ENCODE measurements at places on chromosomes 7 and 10. TPM values are rescaled to one million over a fixed set of nuclear protein-coding genes. Genes with fewer than 3 reads are reported as not detected.
A peak's percentile ranks its signal among the peaks of the same experiment; 100 is the strongest.

DNA sequence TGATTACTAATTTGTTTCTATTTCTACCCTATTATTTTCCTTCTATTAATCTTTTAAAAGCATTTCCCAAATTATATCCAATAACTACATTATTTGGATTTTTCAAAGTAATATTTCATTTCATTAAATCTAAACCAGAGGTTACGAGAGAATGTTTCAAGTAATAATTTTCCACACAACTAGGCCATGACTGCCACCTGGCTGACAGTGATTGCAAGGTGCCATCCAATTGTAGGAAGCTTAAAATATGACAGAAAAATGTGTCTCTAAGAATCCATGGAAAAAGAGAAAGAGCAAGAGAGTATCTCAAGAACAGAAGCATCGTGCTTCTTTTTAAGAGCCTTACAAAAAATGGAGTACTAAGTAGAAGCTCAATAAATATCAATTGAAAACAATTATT lies 48.7 kb downstream of the TPK1 start:
- DNase-seq, result no peak

DNA sequence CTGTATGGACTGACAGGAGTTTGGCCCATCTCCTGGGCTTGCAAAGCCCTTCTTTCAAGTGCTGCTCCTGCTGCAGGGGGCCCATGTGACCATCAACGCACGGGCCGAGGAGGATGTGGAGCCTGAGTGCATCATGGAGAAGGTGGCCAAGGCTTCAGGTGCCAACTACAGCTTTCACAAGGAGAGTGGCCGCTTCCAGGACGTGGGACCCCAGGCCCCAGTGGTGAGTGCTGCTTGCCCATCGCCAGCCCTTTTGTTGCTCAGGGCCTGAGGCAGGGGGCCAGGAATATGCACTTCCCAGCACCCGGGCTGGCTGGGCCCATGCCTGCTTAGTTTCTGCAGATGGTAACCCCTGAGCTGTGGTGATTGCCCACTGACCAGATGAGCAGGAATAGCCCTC lies 8.7 kb downstream of the PGAM2 start:
- DNase-seq, result no peak

GRCh38 chr10:44334621-44335184 lies 50.2 kb downstream of the CXCL12 start:
- no peak for DNase-seq

GRCh38 chr7:2934984-2935740 lies 91.1 kb upstream of the GNA12 start:
- peak; percentile 57 for DNase-seq

DNA sequence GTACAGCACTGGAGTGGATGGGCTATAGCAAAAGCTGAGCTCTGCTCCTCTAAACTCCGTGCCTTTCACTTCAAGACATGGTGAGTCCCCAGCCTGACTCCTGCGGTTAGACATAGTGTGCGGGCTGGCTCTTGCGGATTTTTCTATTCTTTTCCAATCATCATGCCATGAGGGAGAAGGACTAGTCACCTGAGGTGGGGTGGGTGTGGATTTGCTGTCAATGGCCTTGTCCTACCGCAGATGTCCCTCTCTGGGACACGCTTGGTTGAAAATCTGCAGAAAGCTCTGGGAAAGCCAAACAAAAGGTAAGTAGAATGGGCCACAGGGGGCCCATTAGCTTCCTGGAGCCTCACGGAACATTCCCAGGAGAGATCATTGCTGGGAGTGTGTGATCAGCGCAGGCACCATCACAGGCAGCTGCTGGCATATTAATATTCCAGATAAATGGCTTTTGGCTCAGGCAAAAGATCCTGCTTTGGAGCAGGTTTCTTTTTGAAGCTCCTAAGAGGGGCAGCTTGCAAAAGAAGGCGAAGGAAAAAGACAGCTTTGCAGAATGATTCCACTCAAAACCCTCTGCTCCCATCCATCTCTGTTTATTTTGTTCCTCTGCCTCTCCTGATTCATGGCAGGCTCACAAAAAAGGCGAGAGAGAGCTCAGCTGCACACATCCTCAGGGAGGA lies 509.0 kb upstream of the ZMIZ1 start:
- no peak for DNase-seq

DNA sequence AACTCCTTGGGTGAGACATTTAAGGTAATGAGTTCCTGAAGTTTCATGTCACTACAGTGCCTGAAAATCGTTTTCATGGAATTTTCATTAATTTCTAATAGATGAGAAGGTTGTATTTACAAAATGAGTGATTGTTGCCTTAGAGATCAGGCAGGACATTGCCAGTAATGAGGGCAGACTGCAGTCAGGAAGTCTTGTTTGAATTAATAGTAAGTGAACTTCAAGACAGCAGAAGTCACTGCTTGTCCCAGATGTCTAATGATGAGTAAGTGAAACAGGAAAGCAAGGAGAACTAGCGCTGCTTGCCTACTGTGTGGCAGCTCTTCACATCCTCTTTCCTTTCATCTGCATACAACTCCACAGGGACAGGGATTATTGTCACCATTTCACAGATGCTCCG lies 237.4 kb downstream of the BAMBI start:
- DNase-seq, result no peak

- no peak for DNase-seq
Measured at GRCh38 chr10:42650374-42650773, 12.0 kb upstream of the ZNF33B start.

- DNase-seq, result no peak
Measured at GRCh38 chr10:34249634-34250033, 565.5 kb downstream of the PARD3 start.

DNA sequence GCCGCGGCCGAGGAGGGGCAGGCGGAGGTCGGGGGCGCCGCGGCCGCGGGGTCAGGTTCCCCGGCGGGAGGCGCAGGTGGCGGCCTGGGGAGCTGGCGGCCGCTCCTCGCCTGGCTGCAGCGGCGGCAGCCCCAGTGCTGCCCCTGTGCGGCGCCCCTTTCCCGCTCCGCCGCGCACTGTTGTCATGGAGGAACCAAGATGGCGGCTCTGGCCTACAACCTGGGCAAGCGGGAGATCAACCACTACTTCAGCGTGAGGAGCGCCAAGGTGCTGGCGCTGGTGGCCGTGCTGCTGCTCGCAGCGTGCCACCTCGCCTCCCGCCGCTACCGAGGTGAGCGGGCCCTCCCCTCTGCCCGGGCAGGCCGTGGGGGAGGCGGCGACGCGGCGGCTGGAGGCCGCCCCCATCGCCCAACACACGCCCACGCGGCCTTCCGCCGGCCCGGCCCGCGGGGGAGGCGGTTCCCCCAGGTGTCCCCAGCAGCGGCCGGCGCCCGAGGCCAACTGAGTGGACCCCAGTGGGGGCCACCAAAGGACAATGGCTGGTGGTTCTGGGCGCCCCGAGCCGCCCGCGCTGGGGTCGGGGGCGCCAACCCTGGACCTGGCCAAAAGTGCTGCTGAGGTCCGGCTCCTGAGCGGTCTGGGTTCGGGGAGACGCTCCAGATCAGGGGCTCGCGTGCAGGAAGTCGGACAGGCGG lies 425 bp downstream of the CASD1 start:
- DNase-seq, result peak; percentile 91

DNA sequence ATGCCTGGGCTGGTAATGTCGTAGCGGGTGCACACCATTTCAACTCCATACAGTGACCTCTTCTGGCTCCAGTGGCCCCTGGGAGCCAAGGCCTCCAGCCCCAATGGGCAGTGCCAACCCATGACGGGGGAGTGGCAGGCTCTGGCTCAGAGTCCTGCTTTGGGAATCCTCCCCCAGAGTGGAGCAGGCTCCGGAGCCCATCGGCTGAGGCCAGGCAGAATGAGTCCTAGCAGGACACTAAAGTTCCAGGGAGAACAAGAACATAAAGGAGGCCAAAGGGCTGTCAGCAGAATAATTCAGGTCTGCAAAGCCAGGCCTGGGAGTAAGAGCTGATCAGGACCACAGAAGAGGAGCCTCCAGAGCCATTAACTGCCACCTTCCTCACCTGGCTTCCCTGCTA lies 33.3 kb downstream of the LBX1 start:
- no peak for DNase-seq

- DNase-seq, result no peak
Measured at GRCh38 chr7:2719007-2719406, 31.0 kb downstream of the AMZ1 start.

GRCh38 chr7:135320268-135320667 lies 86.6 kb downstream of the STRA8 start:
- no peak for DNase-seq

DNA sequence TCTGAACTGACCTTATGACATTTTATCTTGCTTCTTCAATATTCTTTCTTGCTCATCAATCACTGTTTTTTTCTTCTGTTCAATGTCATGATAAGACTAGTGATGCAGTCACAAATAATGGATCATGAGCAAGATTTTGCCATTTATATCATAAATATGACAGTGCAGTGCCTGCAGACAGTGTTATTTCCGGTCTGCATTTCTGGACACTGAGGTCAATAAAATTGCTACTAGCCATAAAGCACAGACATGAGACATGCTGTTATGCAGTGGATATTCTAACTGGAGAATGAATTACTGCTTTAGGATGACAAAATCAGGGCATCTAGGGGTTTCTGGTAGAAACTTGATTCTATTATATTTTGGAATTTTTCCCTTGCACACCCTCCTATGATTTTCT lies 1509.7 kb upstream of the LRRTM3 start:
- no peak for DNase-seq

DNA sequence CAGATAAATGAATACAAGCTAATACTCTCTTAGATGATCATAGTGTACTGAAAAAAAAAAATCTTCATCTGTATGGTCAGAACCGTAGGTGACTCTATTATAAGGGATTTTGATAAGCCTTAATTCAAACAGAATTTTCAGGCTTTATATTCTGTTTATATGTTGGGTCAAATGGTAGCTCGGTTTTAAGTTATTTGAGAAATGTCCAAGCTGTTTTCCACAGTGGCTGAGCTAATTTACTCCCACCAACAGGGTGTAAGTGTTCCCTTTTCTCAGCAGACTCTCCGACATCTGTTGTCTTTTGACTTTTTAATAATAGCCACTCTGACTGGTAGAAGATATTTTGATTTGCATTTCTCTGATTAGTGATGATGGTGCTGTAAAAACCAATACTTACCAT lies 328.8 kb upstream of the MAGI2 start:
- no peak for DNase-seq

- DNase-seq, result no peak
Measured at GRCh38 chr10:35887685-35888084, 245.6 kb upstream of the FZD8 start.

DNA sequence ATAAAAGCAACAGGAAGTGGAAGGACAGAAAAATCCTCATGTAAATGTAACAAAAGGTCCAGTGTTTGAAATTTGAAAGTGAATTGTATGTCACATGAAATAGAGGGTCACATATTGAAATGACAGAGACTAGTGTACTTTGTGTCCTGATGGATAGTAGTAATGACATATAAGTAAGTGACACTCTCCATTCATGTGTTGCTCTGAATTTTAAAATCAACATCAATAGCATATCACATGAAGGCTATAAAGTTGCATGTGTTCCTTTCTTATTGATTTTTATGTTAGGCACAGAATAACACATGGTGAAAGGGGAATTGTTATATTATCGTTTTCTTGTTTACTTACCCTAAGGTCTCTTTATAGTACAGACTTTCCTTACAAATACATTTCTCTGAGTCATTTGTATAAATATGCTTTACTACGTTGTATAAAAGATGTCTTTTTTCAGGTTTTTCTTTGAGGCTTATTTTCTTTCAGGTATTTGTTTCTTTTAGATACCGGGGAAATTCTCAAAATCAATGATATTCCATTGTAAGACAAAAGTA lies 104.6 kb upstream of the CACNA2D1 start:
- DNase-seq, result no peak

- no peak for DNase-seq
Measured at GRCh38 chr7:123844712-123845219, at the start of gene HYAL4. HYAL4 (plus strand) TSS chr7:123845169; CDS start chr7:123868274, 23,105 bp downstream.

GRCh38 chr10:44510379-44511115 lies 125.7 kb upstream of the CXCL12 start:
- no peak for DNase-seq

GRCh38 chr10:86285136-86285790 lies 81.3 kb downstream of the GRID1 start:
- DNase-seq, result peak; percentile 65

DNA sequence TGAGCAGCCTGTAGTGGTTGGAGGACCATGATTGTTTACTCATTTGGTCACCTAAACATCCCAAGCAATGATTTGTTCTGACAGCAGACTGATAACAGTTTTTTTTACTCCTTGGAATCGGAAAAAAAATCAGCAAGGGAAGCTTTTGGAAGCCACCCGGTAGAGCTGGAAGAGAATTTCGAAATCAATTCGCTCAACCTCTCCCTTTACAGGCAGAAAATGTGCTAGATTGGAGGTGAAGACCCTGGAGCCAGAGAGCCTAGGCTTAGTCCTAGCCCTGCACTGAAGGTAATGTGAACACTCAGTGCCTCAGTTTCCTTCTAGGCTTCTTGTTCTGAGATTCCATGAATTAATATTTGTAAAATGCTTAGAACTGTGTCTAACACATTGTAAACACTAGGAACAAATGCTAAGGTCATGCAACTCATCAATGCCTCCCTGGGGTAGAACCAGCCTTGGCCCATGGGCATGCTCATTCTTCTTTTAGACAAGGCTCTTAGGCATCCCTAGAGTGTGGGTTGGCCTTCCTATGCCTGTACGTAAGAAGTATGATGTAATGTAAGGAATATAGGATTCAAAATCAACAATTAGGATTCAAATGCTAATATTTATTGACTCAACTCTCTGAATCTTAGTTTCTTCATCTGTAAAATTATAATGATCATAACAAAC lies 52.7 kb downstream of the MET start:
- no peak for DNase-seq

GRCh38 chr7:155930527-155930926 lies 118.3 kb upstream of the SHH start:
- peak; percentile 41 for DNase-seq

- no peak for DNase-seq
Measured at GRCh38 chr10:91909117-91909677, at the start of gene FGFBP3. FGFBP3 (minus strand) TSS chr10:91909486; CDS start chr10:91908969, 517 bp downstream.

DNA sequence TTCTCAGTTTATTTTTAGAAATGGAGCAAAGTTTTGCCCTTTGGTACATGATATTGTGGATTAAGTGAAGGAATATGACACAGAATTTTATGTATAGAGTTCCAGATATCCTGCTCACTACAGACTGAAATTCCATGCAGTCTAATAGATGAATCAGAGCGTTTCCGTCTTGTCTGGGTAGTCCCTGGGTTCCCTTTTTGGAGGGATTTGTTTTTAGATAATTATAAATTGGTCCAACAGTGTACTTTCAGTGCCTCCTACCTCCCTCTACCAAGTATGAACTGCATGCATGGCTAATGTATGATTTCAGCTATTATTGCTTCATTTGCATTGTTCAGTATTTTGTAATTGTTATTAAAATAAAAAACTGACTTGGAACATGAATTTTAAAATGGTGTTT lies 74.4 kb downstream of the SEPTIN7 start:
- no peak for DNase-seq

GRCh38 chr10:123194056-123194455 lies 39.9 kb downstream of the BUB3 start:
- DNase-seq, result no peak

GRCh38 chr7:127876393-127876792 lies 154.8 kb downstream of the LRRC4 start:
- DNase-seq, result no peak

GRCh38 chr7:43470110-43470509 lies 112.8 kb upstream of the STK17A start:
- DNase-seq, result no peak

Gene CDK14
- 47.2 TPM for total RNA-seq

Gene RTKN2
- 0.06 TPM for total RNA-seq

Gene ABCC2
- total RNA-seq, result 2.8 TPM

Gene ZNF786
- 3.8 TPM for total RNA-seq

Gene FBXO24
- not detected for total RNA-seq

Gene PWWP2B
- total RNA-seq, result 30.4 TPM

Gene GPRIN2
- total RNA-seq, result not detected

Gene GSTO2
- total RNA-seq, result 0.45 TPM

Gene SEMA3A
- 10.2 TPM for total RNA-seq

Gene OPN1SW
- total RNA-seq, result not detected

Gene TMEM140
- 55.5 TPM for total RNA-seq

Gene TOMM7
- total RNA-seq, result 248 TPM
